ENCODE measurements at places on chromosomes 2 and 18. TPM values are rescaled to one million over a fixed set of nuclear protein-coding genes. Genes with fewer than 3 reads are reported as not detected.

The SULT1C4 gene
- 17.2 TPM for polyA plus RNA-seq

The UNC80 gene
- polyA plus RNA-seq: not detected

The SIX3 gene
- polyA plus RNA-seq: not detected

The KCNK3 gene
- polyA plus RNA-seq: 0.03 TPM

The B3GNT7 gene
- polyA plus RNA-seq: 0.27 TPM

GRCh38 chr2:206990360-206990759, 51.0 kb downstream of the CPO start:
- H3K27ac ChIP-seq: no peak overlapping the region
- no peak for DNase-seq
- no peaks in the 10 kb centered on the region for H3K36me3 ChIP-seq

GRCh38 chr2:39780825-39781600, 2.0 kb upstream of the THUMPD2 start:
- no peak for DNase-seq
- H3K27me3 ChIP-seq: no peaks in the 10 kb centered on the region
- peaks cover 17% of the 10 kb centered on the region for H3K4me1 ChIP-seq
- no peaks in the 10 kb centered on the region for H3K36me3 ChIP-seq
- H3K4me3 ChIP-seq: no peak overlapping the region

GRCh38 chr2:136207030-136207623, 89.2 kb upstream of the CXCR4 start:
- H3K27ac ChIP-seq: no peak overlapping the region
- no peaks in the 10 kb centered on the region for H3K27me3 ChIP-seq
- H3K36me3 ChIP-seq: no peaks in the 10 kb centered on the region
- H3K4me3 ChIP-seq: no peak overlapping the region
- no peak for DNase-seq

- H3K27ac ChIP-seq: no peak overlapping the region
- no peaks in the 10 kb centered on the region for H3K36me3 ChIP-seq
- H3K4me3 ChIP-seq: no peak overlapping the region
- H3K27me3 ChIP-seq: no peaks in the 10 kb centered on the region
These were observed 102.4 kb downstream of the SH3RF3 start for GRCh38 chr2:109231428-109231827.

DNA sequence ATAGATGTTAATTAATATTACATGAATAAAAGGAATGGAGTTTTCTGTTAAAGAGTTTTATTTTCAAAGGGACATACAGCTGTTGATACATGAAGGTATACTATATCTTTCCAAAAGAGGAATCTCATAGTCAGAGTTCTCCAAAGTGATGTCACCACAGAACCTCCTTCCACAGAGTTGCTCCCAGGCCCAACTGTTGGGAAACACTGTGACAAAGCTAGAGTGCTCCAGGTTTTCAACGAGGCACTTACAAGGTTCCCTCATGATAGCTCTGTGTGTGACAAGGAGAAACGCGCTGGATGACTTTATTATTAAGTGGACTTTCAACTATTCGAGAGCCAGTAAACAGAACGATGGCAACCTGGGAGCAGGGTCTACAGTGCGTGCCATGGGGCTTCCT, 33.5 kb downstream of the PTPN18 start:
- H3K36me3 ChIP-seq: no peaks in the 10 kb centered on the region
- H3K4me1 ChIP-seq: peaks cover 6% of the 10 kb centered on the region
- no peak overlapping the region for H3K27ac ChIP-seq
- no peak overlapping the region for H3K4me3 ChIP-seq
- DNase-seq: no peak
- H3K27me3 ChIP-seq: no peaks in the 10 kb centered on the region

GRCh38 chr2:203077451-203077850, 62.8 kb downstream of the NBEAL1 start:
- H3K4me3 ChIP-seq: no peak overlapping the region
- DNase-seq: no peak
- no peaks in the 10 kb centered on the region for H3K27me3 ChIP-seq
- no peaks in the 10 kb centered on the region for H3K36me3 ChIP-seq

GRCh38 chr2:178702361-178702760, 104.9 kb downstream of the TTN start:
- no peak for DNase-seq
- H3K4me1 ChIP-seq: no peaks in the 10 kb centered on the region
- H3K27me3 ChIP-seq: peaks cover under 1% of the 10 kb centered on the region
- H3K36me3 ChIP-seq: no peaks in the 10 kb centered on the region

GRCh38 chr2:1777781-1778180, 33.5 kb upstream of the PXDN start:
- H3K36me3 ChIP-seq: no peaks in the 10 kb centered on the region
- H3K27ac ChIP-seq: no peak overlapping the region
- no peaks in the 10 kb centered on the region for H3K4me1 ChIP-seq
- no peak for DNase-seq
- H3K4me3 ChIP-seq: no peak overlapping the region

- H3K4me3 ChIP-seq: no peak overlapping the region
- DNase-seq: no peak
- H3K27ac ChIP-seq: no peak overlapping the region
- no peaks in the 10 kb centered on the region for H3K4me1 ChIP-seq
These were observed 181.8 kb downstream of the SNTG2 start for GRCh38 chr2:1132328-1132969.

- no peak for DNase-seq
- no peaks in the 10 kb centered on the region for H3K4me1 ChIP-seq
- H3K27ac ChIP-seq: no peak overlapping the region
- no peak overlapping the region for H3K4me3 ChIP-seq
These were observed 11.7 kb downstream of the LYPD6B start for GRCh38 chr2:149050188-149050587.

DNA sequence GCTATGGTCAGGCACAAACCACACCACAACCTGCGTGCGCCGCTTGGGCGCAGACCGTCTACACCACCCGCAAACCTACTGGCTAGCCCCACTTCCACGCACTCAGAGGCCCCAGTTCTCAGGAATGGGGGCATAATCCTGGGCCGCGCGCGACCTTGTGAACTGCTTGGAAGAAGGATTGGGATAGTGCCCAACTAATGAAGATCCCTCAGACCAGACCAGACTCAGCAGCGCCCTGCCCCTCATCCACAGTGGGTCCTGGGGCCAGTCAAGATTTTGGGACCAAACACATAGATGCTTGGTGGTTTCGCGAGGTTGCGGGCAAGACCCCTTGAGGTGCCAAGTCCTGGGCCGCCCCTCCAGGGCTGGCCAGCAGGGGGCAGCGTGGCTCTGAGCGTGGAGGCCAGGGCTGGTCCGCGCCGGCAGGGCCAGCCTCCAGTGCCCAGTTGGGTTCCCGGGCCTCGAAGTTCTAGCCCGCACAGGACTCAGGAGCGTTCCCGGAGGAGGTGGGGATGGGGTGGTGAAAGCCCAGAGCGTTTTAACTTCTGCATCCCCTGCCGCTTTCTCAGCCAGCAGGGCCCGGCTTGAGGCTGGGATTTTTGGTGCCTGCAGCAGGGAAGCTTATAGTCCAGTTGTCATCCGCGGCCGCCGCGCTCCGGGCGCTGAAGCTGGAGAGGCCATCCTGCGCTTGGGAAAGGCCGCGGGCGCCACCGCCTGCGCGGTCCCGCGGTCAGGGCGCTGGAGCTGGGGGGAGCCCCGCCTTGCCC, 8.3 kb downstream of the OSR1 start:
- H3K4me1 ChIP-seq: peaks cover 5% of the 10 kb centered on the region
- H3K36me3 ChIP-seq: no peaks in the 10 kb centered on the region
- DNase-seq: peak; percentile 63
- no peak overlapping the region for H3K27ac ChIP-seq

DNA sequence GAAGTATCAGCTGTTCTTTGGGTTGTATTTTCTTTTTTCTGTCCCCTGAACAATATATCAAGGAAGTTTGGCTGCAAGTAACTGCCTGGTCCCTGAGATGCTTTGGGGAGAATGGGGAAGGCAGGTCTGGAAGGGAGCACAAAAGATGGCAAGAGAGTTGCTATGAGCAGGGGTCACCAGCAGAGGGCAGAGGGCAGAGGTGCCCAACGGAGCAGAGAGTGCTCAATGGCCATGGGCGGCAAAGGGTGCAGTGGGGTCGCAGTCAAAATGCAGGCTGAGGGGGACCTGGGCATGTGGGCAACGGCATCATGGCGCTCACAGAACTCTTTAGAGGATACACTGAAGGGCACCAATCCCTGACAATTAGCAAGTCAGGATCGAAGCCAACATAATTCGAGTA, 107.7 kb upstream of the ATP8B1 start:
- no peak for DNase-seq
- H3K4me1 ChIP-seq: peaks cover 4% of the 10 kb centered on the region
- H3K4me3 ChIP-seq: no peak overlapping the region
- no peaks in the 10 kb centered on the region for H3K27me3 ChIP-seq
- no peaks in the 10 kb centered on the region for H3K36me3 ChIP-seq

GRCh38 chr2:14677039-14677438, 44.5 kb downstream of the LRATD1 start:
- H3K27ac ChIP-seq: no peak overlapping the region
- no peaks in the 10 kb centered on the region for H3K4me1 ChIP-seq
- H3K27me3 ChIP-seq: no peaks in the 10 kb centered on the region
- DNase-seq: no peak
- no peak overlapping the region for H3K4me3 ChIP-seq
- H3K36me3 ChIP-seq: no peaks in the 10 kb centered on the region

GRCh38 chr2:218465987-218466633, 47.2 kb downstream of the VIL1 start:
- no peaks in the 10 kb centered on the region for H3K4me1 ChIP-seq
- DNase-seq: peak; percentile 52
- peaks cover 2% of the 10 kb centered on the region for H3K36me3 ChIP-seq
- H3K27me3 ChIP-seq: no peaks in the 10 kb centered on the region
- H3K4me3 ChIP-seq: no peak overlapping the region

DNA sequence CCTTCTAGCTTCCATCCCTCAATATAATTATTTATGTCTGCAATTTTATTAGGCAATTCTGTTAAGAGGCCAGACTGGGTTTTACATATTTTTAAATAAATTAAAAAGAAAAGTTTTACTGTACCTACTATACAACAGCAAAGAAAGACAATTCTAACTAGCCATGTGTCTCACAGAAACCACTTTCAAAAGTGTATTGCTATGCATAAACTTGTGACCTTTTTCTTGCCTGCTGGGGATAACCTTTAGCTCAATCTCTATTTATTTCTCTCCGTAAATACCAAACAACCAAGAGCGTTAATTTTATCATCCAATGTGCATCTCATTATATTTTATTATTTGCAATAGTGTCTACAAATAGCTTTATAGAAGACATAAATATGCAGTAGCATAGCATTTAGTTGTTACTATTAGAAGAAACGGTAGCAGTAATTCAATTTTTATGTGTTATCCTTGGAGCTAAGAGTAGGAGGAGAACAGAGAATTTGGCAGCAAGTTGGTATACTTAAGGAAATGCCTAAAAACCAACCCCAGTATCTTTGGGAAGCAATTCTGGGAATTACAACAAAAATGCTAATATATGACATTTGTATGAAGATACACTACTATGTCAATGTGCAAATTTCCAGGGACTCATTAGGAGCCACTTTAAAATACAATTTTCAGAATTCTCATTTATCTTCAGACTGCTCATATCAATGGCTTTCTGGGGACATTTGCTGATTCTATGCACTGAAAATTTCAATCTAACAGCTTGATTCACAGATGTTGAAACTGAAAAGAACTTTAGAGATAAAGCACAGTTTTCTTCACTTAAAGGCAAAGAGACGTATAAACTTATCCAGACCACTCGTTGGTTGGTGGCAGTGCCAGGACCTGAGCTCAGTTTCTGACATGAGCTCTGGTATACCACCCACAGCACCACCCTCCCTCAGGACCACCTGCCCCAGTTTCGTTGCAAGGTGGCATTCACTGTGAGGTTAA, 23.0 kb upstream of the RTN4 start:
- H3K27me3 ChIP-seq: no peaks in the 10 kb centered on the region
- H3K4me3 ChIP-seq: no peak overlapping the region
- H3K4me1 ChIP-seq: peaks cover 7% of the 10 kb centered on the region
- no peak overlapping the region for H3K27ac ChIP-seq
- H3K36me3 ChIP-seq: no peaks in the 10 kb centered on the region

DNA sequence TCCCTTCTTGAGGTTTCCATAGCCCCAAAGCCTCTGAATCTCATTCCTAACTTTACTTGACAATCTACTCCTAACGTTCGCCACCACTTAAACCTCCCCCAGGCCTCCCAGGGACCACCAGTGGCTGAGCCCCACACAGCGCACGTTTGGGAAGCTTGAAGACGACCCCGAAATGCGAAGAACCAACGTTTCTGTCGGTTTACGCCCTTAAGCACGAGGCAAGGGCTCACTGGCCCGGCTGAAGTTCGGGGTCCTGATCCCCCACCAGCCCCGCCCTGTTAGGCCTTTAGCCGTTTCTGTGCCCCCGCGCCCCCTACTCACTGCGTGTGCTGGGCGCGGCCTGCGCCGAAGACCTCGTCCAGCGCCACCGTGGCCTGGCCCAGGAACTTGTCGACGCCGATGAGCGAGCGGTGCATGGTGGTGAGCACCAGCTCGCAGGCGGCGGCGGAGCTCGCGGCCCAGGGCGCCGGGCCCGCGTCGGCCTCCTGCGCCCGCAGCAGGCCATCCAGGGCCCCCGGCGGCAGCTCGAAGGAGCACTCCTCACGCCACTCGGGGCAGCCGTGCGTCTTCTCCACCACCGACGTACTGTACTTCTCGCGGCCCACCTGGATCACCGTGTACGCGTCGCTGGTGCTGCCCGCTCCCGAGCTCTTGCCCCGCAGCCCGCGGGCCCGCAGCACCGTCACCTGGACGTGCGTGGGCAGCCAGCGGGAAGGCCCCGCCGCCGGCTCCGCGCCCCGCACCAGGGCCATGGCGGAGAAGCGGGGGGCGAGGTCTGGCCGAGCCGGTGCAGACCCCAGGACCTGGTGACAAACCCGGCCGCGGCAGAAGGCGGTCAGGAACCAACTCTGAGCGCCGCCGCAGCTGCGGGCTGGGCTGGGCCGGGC, 479 bp downstream of the RAB11FIP5 start:
- H3K4me1 ChIP-seq: peaks cover 22% of the 10 kb centered on the region
- no peaks in the 10 kb centered on the region for H3K27me3 ChIP-seq
- H3K27ac ChIP-seq: peak overlapping the region; percentile 60
- peak; percentile 71 for DNase-seq
- H3K4me3 ChIP-seq: peak overlapping the region; percentile 74
- H3K36me3 ChIP-seq: no peaks in the 10 kb centered on the region

- no peak overlapping the region for H3K27ac ChIP-seq
- no peak for DNase-seq
- H3K4me1 ChIP-seq: no peaks in the 10 kb centered on the region
- no peak overlapping the region for H3K4me3 ChIP-seq
These were observed 293.9 kb upstream of the ERBB4 start for GRCh38 chr2:212832211-212833195.

DNA sequence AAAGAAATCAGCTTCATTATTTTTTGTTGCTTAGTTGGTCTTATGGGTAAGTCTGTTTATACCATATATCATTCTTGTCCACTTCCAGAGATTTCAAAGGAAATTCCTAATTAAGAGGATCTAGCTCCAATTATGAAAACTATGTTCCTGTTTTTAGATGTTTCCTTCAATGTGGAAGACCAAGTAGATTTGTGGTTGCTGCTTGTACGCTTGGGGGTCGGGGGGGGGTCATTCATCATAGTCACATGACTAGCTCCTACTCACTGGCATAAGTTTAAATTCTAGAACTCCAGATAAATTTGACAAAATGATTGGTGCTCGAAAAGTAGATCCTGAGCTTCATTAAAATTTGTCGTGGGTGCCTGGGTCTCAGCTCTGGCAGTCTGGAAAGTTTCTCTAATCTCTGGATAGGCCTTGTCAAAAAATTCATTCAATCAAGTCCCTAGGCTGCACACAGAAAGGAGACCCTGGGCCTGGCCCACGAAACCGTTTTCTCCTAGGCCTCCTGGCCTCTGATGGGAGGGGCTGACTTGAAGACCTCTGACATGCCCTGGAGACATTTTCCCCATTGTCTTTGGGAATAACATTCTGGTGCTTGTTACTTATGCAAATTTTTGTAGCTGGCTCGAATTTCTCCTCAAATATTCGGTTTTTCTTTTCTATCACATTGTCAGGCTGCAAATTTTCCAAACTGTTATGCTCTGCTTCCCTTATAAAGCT, 62.5 kb downstream of the MEP1B start:
- no peak for DNase-seq
- no peak overlapping the region for H3K27ac ChIP-seq
- peaks cover 3% of the 10 kb centered on the region for H3K27me3 ChIP-seq
- no peaks in the 10 kb centered on the region for H3K4me1 ChIP-seq
- H3K4me3 ChIP-seq: no peak overlapping the region

All from endothelial cell of umbilical vein (primary cell).